ENCODE measurements at places on chromosomes 6 and 20.

DNA sequence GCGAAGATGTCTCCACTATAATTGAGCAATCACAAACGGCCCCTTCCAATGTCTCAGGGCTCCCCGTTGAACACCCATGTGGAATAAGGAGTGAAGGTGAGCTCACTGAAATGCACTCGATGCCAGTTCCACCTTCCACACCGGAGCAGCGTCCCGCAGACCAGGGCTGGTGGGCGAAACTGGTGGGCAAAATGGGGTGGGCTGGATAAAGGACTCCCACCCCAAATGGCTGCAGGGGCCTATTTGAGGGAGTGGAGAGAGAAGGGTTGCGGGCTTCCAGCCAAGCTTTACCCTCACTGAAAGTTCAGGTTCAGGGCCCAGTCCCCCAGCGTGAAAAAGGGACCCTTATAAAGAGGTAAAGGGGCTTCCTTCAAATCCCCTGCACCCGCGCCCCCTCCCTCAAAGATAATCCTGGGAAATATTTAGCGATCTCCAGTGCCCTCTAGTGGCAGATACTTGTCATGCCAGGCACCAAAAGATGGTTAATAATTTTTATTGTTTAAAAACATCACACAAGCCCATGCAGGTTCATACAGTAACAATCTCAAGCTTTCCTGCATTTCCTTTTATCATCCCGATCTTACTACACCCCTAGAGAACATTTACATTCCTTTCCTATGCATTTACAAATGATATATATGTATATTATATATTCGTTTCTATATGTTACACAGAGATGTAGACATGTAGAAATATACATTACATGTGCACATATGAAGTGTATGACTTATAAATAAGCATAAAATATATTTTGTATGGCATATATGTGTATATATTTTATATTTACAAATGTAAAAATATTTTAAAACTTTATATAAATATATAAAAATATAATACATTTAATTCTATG, 58.2 kb upstream of the NKX2-2 start:
- DNase-seq = no peak

GRCh38 chr20:40636486-40636885, 52.5 kb downstream of the MAFB start:
- no peak for DNase-seq

GRCh38 chr6:90432937-90433336, 136.3 kb upstream of the BACH2 start:
- no peak for DNase-seq

GRCh38 chr6:105015482-105015881, 58.6 kb downstream of the LIN28B start:
- no peak for DNase-seq

DNA sequence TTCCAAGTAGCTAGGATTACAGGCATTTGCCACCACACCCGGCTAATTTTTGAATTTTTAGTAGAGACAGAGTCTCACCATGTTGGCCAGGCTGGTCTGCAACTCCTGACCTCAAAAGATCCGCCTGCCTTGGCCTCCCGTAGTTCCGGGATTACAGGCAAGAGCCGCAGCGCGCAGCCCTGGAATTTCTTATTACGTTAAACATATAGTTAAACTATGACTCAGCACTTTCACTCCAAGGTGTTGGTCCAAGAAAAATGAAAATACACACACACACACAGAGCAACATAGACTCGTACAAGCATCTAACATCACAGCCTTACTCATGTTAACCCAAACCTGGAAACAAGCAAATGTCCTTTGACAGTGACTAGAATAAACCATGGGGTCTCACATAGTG, 663.9 kb downstream of the PRKN start:
- no peak for DNase-seq

DNA sequence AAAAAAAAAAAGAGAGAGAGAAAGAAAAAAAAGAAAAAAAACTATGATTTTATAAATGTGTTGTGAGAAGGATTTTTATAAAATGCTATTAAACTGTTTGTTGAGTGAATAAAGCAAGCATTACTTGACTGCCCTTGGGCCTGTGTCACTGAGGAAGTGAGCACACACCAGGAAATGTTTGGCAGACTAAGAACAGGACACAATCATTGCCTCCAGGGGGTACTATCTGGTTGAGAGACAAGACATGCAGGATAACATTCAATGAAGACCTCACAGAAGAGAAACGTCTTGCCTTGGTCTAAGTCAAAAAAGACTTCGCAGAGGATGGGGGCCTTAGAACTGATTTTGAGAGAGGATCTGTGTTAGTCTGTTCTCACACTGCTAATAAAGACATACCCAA, 40.6 kb downstream of the MTFR2 start:
- no peak for DNase-seq

- no peak for DNase-seq
Observed at GRCh38 chr20:22720206-22720605, 135.8 kb upstream of the FOXA2 start.

GRCh38 chr6:110390404-110390803, 25.0 kb downstream of the DDO start:
- no peak for DNase-seq

- DNase-seq = no peak
Observed at GRCh38 chr20:17873410-17874270, 95.0 kb downstream of the SNX5 start.

DNA sequence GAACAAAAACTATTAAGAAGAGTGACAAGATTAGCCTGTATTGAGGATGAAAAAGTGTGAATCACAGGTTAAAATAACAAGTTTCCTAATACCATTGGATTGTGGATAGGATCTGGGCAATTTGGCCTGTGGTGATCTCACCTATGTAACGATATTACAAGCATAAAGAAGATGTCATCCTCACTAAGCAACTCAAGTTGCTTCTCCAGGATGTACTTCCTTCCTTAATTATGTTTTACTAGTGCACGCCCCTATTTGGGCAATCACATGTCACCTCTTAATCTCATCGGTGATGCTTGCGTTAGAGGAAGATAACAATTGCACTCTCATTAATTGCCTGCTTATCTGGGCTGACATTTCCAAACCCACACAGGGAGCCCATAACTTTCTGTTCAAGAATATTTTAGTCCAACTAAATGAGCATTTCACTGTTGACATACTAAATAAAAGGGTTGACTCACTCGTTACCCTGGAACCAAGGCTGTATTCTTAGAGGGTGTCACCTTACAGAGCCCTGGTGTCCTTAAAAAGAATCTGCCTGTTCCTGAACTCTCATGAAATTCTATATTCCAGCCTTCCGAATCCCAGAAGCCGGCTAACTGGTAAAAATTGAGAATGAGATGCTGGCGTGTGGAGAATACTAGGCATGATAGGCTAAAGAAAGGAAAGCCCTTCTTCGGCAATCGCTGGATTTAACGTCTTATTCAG, 88.2 kb upstream of the ATXN1 start:
- DNase-seq = no peak

- DNase-seq = no peak
Observed at GRCh38 chr6:72246926-72247325, 360.6 kb downstream of the RIMS1 start.

DNA sequence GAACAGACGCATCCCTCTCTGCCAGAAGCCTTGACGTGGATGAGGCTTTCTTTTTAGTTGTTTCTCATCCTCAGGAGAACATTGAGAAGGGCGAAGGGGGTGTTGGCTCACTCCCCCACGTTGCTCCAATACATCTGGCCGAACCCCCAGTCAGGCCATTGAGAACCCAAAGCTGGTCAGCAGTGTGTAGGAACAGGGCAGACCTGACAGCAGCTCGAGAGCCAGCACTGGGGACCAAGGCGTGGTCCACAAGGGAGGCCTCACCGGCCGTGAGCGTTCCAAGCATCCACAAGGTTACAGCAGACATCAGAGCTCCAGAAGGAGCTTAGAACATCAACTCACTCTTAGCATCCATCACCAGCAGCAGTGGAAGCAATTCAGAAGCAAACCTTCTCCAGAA, 387.9 kb upstream of the ARID1B start:
- no peak for DNase-seq

GRCh38 chr6:161027385-161027784, 35.8 kb downstream of the MAP3K4 start:
- DNase-seq = no peak

DNA sequence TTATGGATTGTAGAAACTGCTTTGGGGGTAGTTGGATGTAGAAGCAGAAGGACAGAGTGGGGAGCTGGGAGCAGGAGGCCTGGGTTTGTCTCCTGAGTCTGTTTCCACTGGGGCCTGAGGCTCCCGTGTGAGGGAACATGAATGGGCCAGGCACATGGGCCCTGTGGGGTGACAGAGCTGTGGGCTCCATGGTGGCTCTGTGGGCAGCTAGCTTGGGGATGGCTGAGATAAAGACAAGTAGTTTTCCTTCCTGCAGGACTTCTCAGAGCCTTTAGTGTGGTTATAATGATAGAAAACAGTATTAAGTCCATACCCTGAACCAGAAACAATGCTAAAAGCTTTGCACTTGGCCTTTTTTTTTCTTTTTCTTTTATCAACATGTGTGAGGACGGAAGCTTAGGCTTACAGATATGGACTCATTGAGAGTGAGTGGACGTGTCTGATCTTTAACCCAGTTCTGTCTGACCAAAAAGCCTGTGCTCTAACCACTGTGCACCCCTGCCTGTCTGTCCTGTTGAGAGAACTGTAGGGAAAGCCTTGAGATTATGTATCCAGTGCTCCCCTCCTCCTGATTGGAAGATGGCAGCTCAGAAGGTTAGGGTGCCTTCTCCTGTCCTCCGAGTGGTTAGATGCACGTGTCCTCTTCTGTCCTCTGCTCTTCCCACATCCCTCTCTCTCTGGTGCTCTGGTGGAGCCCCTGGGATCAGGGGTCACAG, 98.3 kb downstream of the CDH26 start:
- no peak for DNase-seq

GRCh38 chr20:4216142-4216735, 200.9 kb upstream of the RNF24 start:
- no peak for DNase-seq

GRCh38 chr6:99603421-99604165, 3.0 kb upstream of the PRDM13 start:
- no peak for DNase-seq

DNA sequence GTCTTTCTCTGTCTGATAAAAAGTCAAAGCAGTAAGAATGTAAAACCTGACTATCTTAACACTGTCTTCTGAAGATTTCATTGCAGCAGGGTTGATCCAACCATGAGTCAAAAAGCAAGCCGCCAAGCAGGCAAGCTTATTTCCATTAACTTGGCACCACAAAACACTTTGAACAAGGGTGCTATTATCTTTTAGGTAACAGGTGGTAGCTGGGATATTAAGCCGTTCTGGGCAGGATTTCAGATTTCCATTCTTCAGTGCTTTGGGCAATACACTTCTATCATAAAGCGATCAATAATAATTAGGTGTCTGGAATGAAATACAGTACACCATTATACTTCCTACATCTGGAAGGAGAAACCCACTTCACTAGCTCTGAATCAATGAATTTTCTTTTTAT, 181.9 kb downstream of the TBC1D7 start:
- no peak for DNase-seq

DNA sequence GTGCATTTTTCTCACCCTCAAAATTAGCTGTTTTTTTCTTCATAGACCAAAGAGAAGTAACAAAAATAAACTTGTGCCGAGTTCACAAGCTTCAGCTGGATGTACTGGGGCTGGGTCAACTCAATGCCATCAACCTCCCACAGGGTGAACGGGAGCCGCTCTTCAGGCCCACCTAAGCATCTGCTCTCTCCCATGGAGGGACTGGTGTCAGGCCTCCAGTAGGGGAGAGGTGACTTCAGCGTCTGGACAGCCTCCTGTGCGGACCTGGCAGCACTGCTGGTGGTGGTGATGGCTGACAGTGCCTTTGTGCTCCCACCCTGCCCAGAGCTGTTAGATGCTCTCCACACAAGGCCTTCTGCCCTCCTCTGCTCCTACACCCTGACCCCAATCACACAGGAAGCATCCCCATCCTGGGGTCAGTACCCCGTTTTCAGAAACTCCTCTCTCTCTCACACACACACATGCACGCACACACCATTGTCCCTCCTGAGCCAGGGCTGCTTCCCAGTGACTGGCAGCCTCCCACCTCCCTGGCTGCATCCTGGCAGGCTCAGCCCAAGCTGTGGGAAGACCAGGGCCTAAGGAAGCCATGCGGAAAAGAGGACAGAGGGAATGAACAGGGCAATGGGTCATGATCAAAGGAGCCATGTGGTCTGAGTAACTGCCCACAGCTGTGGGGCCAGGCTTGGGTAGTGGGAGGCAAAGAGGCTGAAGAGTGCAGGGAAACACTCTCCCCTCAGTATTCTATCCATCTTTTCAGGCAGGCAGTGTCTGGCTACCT, 17.7 kb downstream of the CST8 start:
- DNase-seq = no peak

DNA sequence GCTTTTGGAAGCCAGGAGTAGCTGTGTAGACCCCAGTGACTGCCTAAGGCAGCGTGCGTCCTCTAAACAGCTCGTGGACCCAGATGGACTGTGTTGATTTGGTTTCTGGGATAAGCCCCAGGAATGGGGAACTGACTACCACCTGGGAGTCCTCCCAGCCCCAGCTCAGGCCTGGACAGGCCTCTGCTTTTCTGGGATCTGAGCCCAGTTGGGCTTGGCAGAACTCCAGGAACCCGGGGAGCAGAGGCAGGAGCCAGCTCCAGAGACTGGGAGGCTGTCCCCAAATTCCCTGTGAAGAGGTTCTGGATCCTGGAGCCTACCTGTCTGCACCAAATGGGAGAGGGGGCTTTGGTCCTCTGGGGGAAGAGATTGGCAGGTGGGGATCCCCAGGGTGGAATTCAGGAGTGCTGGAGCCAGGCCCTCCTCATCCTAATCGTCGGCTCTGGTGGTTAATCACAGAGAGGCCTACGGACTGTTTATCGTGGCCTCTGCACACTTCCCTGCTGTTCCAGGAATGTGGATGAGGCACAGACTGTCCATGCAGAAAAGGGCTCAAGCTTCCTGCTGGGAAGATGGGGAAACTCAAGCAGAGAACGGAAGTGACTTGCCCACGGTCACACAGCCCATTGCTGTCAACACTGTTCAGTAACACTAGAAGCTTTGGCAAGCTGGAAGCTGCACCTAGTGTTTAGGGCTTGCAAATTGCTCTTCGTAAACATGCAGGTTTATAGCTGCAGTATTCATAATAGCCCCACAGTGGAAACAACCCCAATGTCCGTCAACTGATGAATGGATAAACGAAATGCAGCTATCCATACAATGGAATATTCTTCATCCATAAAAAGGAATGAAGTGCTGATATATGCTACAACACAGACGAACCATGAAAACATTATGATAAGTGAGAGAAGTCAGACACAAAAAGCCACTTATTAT, 100.6 kb downstream of the KCNB1 start:
- DNase-seq = no peak

GRCh38 chr6:15020119-15020770, 225.6 kb upstream of the JARID2 start:
- DNase-seq = no peak

GRCh38 chr6:38346291-38347079, 293.2 kb downstream of the BTBD9 start:
- DNase-seq = no peak
